Activated naive CD8-positive, alpha-beta T cell treated with anti-CD3 and anti-CD28 coated beads, Interleukin-2, amount 50 U/mL, for 24 hours (primary cell): ENCODE measurements at places on chromosomes 7 and 10.

DNA sequence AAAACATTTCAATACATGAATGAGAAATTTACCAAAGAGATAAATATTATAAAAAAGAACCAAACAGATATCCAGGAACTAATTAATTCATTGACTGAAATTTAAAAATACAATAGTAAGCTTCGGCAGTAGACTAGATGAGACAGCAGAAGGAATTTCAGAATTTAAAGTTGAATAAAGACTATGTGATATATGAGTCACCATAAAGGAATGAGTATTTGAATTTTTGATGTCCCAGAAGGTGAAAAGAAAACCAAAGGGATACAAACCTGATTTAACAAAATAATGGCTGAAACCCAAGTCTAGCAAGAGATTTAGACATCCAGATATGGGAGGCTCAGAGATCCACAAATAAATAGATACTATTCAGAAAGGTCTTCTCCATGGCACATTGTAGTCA lies 623.9 kb upstream of the FOXK1 start:
- DNase-seq = no peak

GRCh38 chr10:80444646-80445319 lies 9.3 kb upstream of the TSPAN14 start:
- peak; percentile 67 for DNase-seq

DNA sequence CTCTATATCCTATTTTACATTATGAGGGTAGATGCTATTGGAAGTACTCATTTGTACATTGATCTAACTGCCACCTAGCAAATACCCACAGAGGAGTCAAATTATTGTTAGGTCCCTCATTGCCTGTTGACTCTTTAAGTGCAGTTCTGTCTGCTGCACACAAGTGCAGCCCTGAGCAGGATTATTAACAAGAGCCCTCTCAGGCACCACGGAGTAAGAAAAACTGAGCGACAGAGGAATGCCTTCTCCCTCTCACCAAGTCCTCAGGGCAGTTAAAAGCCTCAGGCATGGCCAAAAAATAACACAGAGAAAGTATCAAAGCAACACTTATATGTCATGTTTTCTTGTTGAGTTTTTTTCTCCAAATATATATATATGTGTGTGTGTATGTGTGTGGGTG lies 340.0 kb upstream of the NRG3 start:
- no peak for DNase-seq

DNA sequence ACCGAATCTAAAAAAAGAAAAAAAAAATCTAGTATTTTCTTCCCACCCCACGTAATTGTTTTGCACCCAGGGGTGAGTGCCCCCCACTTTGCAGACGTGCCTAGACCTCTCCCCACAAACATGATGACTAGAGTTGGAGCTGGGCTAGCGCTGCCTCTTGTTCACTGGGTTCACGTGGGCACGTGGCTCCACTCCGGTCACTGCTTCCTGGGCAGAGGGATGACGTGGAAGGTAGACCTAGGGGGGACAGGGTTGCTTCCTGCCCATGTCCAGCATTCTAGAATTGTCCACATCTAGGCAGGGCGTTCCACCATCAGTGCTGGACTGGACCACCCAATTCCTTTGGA lies 861 bp upstream of the LIMK1 start:
- no peak for DNase-seq

GRCh38 chr10:26780793-26781601 lies 79.8 kb downstream of the ABI1 start:
- DNase-seq = peak; percentile 23

- no peak for DNase-seq
Observed at GRCh38 chr10:77283326-77283725, 354.3 kb downstream of the KCNMA1 start.

- no peak for DNase-seq
Observed at GRCh38 chr7:150685219-150686029, at the start of gene GIMAP2. GIMAP2 (plus strand) TSS chr7:150685706; CDS start chr7:150687060, 1,354 bp downstream.

GRCh38 chr10:118867768-118868167 lies 113.0 kb upstream of the CACUL1 start:
- no peak for DNase-seq

GRCh38 chr7:21941611-21942141 lies 4.0 kb downstream of the CDCA7L start:
- DNase-seq = no peak

GRCh38 chr7:6276911-6277408 lies 4.5 kb upstream of the CYTH3 start:
- no peak for DNase-seq

DNA sequence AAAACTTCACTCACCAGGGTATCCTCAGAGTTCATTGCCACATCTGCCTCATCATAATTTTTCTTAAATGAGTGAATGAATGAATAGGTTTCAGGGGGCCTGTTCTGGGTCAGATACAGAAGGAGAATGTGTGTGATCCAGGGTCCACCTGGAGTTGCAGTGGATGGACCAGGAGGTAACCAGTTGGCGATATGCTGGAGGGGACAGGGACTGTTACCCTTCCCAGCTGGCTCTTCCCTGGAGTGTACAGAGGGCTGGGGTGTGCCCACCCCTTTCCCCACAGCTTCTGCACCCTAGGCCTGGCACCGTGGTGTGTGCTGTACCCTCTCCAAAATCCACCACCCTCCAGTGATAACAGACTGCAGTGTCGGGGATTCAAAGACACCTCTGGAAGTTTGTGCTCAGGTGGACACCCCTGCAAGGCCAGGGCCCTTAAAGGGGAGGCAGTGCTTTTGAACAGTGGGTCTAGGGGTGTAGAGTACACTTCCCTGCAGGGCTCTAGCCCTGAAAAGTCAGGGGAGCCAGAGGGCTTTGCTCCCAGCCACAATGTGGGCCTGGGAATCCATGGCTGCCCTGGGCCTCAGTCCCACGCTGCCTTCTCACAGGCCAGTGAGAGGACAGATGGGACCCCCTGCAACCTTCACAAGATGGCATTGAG lies 134.4 kb upstream of the UNC5B start:
- no peak for DNase-seq

DNA sequence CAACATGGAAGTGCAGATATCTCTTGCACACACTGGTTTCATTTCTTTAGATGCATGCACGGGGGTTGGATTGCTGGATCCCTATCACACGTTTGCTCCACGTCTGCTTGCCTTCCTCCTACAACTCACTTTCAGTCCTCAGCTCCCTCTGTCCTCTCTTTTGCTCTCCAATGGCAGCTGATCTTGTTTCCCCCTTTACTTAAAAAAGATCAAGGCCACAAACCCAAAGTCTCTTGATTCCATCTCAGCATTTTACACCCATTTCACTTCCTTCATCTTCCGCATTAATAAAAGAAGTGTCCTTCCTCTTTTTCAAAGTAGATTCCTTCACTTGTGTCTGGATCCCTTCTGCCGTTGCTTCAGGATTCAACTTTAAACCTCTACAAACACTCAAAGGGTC lies 245.2 kb downstream of the DOCK4 start:
- DNase-seq = no peak

GRCh38 chr10:59960751-59961150 lies 54.4 kb upstream of the CCDC6 start:
- DNase-seq = no peak

DNA sequence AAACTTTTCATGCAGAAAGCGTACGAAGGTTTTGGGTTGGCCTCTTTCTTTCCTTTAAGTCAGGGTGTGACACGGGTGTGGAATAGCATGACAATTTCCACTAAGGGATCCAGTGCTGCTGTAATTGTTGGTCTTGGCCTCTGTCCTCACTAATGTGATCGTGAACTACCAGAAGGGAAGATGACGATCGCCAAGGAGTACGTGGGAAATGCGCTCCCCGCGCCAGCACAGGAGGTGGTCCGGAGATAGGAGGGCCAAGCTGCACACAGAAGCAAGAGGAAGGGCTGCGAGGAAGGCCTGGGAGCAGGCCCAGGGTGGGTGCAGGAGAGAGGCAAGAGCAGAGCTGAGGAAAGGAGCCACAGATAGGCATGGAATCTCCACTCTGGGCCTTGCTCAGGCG lies 79.7 kb upstream of the PODXL start:
- DNase-seq = no peak

DNA sequence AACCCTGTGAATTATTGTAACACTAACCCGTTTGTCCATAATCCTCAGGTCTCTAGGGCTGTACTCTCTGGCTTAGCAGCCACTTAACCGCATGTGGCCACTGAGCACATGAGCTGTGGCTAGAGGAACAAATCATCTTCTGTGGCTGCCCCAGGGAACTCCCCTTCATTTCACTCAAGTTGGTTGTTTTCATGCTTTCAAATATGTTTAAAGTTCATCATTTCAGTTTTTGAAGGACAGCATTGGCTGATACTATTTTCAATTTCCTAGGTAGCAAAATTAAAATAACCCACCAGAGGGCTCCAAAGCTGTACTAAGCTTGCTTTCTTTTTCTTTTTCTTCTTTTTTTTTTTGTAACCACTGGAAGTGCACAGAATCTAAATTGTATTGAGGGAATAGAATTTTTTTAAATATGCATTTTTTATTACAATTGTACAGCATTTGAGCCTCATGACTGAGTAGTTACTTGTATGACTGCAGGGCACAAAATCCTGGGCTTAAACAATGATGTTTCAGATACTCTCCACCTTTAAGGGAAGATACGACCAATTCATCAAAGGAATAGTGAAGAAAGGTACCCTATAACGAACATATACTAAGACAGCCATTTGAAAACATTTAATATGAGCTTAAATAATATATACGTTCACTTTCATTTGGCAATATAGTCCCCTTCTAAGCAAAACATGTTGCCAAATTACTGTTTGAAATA lies 38.6 kb downstream of the MRC1 start:
- no peak for DNase-seq

GRCh38 chr10:77188000-77188395 lies 449.6 kb downstream of the KCNMA1 start:
- no peak for DNase-seq

DNA sequence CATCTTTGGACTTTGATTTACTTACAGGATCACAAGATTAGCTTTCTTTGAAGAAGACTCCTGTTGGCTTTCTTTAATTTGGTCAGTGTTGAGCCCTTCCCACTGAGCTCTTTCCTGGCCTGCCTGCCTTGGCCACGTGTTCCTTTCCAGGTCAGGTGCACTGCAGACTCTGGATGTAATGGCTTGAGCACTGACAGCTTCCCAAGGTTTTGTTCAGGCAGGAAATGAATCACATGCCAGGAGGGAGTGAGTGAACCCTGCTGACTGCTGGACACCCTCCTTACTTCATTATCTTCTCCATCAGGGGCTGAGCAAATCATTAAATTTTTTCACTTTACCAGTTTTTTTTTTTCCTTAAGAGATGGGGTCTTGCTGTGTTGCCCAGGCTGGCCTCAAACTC lies 29.8 kb downstream of the SNX10 start:
- DNase-seq = no peak

DNA sequence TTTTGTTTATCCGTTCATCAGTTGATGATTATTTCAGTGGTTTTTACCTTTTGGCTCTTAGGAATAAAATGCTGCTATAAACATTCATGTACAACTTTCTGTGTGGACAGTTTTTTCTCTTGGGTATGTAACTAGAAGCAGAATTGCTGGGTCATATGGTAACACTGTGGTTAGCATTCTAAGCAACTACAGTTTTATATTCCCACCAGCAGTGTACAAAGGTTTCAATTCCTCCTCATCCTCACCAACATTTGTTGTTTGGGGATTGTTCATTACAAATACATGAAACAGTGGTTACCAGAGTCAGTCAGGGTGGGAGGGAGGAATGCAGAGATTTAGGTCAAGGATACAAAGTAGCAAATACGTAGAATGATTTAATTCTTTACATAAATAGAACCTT lies 97.0 kb downstream of the NPSR1 start:
- DNase-seq = no peak

GRCh38 chr7:45592230-45592991 lies 18.2 kb downstream of the ADCY1 start:
- no peak for DNase-seq

DNA sequence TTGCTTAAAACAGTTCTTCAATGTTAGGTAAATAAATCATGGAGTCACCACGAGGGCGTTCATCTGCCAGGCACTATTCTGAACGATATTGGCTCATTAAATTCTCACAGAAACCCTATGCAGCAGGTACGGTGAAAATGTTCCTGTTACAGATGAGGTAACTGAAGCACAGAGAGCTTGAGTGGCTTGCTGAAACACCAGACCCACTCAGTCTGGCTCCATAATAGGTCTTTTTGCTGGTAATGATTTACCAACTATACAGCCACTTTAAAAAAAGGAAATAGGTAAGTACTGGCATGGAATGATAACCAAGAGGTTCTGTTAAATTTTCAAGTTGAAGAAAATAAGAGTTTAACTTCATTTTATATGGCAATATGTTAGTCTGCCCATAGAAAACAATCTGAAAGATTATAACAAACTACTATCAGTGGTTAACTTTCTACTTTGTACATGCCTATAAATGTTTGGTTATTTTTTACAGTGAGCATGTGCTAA lies 1.3 kb upstream of the TM9SF3 start:
- no peak for DNase-seq

DNA sequence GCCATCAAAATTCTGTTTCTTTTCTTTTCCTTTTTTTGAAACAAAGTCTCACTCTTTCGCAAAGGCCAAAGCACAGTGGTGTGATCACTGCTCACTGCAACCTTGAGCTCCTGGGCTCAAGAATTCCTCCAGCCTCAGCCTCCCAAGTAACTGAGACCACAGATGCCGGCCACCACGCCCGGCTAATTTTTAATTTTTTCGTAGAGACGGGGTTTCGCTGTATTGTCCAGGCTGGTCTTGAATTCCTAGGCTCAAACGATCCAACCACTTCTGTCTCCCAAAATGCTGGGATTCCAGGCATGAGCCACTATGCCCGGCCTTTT lies 25.7 kb upstream of the TRIM56 start:
- no peak for DNase-seq

DNA sequence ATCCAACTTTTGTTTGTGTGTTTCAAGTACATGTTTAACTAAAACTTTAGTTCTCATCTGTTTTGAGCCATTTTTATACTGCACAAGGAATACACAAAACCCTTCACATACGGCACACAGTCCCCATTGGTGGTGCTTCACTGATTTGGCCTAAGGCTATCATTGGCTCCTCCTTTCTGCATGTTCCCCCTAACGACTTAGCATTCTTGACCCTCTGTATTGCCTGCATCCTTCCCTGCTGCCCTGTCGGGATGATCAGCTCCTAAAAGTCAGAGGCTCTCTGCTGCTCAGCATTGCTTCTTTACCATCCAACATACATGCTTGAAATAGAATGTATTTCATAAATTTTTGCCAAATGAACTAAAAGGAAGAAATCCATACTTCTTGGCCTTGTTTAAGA lies 111.4 kb upstream of the ABCB5 start:
- DNase-seq = no peak

DNA sequence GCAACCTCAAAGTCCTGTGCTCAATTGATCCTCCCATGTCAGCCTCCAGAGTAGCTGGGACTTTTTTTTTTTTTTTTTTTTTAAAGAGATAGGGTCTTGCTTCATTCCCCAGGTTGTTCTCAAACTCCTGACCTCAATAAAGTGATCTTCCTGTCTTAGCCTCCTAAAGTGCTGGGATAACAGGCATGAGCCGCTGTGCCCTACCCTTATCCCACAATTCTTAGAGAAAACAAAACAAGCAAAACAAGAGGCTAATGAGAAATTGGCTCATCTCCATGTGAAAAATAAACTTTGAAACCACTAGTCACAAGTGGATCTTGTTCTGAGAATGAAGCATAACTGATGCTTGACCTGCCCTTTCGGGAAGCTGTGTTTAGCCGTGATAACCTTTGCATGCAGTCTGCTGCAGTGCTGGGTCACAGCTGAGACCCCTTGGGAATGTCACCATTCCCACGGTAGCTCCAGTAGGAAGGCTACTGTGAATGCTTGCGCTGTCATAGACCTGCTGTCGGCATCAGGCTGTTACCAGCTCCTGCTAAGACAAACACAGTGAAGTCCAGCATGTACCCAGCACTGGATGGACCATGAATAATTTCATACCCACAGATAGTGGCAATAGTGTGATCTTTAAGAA lies 290.7 kb upstream of the KIAA1217 start:
- DNase-seq = no peak

- DNase-seq = no peak
Observed at GRCh38 chr7:139264220-139264619, 33.2 kb downstream of the UBN2 start.
